ENCODE measurements at places on chromosomes 3 and 15.

DNA sequence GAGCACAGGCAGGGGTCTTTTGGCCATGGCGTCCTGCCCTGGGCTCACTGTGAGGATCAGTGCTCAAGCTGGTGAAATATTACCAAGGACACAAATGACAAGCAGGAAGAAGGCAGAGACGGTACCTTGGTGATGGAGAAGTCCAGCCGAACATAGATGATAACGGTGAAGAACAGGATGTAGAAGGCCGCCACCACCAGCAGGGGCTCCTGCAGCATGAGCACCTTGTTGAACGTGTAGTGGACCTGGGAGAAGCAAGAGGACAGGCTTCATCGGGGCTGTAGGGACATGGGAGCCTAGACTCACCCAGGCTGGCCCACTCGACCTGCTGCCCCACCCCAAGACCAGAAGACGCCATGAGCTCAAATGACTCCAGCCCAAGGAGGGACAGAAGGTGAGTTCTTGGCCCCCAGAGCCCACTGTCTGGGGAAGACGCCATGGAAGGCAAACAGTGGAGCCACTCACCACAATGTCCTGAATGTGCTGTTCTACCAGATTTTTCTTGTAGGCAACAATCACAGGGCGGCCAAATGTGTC lies 25.1 kb downstream of the RPN1 start:
- no peak for DNase-seq

DNA sequence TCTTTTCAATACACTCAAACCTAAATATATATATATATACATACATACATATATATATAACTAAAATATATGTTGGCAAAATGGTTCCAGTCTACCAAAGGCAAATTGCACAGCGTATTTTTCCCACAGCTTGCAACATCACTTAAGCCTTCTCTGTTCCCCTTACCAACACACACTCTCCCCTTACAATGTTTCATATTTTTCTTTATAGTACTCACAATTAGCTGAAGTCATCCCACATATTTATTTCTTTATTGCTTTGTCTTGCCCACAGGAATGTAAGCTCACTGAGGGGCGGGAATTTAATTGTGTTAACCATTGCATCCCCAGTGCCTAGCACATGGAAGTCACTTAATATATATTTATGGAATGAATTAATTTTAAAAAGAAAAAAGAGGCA lies 288.3 kb downstream of the ULK4 start:
- DNase-seq, result no peak

DNA sequence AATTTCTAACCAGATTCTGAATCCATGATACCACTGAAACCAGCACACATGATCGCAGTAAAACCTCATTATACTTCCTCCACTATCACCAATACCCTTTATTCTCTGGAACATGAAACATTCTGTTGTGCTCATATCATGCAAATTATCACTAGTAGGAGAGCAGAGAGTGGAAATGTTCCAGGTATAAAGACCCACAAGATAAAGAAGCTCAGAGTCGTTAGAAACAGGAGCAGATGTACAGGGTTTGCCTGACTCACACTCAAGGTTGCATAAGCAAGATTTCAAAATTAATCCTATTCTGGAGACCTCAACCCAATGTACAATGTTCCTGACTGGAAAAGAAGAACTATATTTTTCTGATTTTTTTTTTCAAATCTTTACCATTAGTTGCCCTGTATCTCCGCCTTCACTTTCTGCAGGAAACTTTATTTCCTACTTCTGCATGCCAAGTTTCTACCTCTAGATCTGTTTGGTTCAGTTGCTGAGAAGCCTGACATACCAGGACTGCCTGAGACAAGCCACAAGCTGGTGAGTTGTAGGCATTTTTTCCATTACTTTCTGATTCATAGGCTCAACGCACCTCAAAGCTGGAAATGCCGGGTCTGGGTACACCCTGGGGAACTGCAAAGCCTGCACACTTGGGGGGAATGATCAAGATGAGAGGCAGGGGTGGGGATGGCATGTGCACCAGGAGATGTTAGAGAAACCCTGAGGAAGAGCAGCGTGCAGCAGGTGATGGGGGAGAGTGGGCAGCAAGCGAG lies at the start of gene CCR2:
Gene CCR2 (plus strand): TSS at position 465 of the 764 bp plus-strand sequence. CDS start 3,417 bp downstream, outside the sequence.
- DNase-seq, result no peak

DNA sequence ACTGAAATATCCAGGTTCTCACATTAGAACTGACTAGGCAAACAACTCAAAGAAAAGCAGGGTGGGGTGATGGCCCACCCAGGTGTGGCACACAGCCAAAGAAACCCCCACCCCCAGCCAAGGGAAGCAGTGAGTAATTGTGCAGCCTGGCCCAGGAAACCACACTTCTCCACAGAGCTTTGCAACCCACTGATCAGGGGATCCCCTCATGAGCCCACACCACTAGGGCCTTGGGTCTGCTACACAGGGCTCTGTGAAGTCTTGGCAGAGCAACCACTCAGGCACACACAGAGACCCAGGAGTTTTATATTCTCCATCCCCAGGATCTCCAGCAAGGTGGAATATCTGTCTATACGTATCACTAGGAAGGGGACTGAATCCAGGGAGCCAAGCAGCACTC lies 22.2 kb upstream of the TRIM42 start:
- no peak for DNase-seq

GRCh38 chr3:81245043-81245442 lies 516.4 kb downstream of the GBE1 start:
- DNase-seq, result no peak

DNA sequence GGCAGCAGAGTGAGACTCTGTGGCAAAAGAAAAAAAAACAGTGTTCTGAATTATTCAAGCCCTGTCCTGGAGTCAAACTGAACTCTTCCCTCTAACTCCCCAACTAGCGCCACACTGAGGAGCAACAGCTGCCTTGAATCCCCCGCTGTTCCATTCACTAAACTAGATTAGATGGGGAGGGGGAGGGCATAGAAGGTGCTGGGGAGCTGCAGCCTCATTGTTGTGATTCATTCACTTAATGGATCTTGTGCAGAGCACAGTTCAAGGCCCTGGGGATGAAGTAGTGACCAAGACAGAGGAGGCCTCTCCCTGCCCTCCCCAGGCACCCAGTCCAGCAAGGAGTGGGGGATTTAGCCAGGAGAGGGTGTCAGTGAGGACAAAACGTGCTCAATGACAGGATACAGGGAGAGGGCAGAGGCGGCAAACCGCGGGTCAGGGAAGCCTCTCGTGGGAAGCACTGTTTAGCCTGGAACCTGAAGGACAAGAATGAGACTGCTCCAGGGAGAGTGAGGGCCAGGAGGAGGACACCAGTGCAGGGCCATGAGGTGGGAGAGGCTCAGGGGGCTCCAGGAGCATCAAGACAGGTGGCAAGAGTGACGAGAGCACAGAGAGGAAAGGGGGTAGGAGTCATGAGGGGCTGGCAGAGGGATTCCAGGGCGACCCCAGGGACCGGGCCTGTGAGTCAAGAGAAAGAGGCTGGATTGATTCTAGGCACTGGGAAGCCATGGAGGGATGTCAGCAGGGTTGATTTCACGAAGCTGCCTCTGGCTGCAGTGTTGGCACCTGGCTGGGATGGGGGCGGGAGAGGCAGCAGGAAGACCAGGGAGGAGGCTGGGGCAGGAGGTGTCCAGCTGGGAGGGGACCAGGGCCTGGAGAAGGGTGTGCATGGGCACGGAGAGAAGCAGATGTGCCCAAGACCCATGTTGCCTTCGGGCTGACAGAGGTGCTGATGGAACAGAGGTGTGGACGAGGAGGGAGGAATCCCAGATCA lies 31.4 kb downstream of the ALS2CL start:
- DNase-seq, result no peak

- no peak for DNase-seq
These were observed 200.0 kb downstream of the ZNF385D start for GRCh38 chr3:21551019-21551418.

GRCh38 chr3:32009101-32009500 lies 27.6 kb downstream of the ZNF860 start:
- DNase-seq, result no peak

All from ACHN (cell line).